ENCODE measurements at places on chromosomes 2 and 18.

GRCh38 chr2:157628477-157629415 is at the start of gene ACVR1C:
Gene ACVR1C (minus strand): TSS chr2:157628864. CDS start chr2:157628644, 220 bp downstream.
- peak; percentile 67 for DNase-seq

DNA sequence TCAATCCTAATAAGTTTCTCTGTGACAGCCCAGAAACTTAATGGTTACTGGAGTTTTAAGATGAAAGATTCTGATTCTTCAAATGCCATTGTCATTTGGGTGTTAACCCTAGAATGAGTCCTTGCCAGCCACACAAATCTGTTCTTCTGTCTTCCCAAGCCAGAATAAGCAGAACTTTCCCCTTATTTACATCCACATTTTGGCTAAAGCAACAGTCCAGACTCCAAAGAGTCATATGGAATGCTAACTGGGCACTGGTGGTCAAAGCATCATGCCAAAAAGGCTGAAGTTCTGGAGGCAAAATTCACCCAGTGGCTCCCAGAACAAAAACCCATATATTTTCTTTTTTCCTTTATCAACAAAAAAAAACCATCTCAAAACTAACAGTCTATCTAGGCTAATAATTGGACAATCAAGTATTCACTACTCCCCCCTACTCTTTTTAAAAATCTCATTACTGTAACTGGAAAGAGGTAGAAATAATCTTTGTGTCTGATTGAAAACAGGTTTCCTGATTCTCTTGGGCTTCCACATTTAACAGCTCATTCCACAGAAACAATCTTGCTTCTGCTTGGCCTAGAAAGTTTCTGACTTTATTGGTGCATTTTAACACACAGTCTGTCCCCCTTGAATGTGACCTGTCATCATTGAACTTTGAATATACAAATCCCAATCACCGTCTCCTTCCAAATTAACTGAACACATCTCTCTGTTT is 89.6 kb upstream of the SETBP1 start:
- no peak for DNase-seq

DNA sequence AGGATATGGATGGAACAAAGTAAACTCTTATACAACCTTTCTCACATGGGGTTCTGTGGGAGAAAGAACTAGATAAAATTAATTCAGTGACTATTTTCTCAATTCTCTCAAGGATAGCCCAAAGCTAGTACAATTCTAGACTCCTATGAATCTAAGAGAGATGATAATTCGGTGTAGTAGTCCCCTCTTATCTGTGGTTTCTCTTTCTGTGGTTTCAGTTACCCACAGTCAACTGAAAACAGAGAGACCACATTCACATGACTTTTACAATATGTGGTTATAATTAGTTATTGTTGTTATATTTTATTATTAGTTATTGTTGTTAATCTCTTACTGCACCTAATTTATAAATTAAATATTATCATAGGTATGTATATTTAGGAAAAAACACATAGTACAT is 53.5 kb upstream of the C2orf15 start:
- no peak for DNase-seq

DNA sequence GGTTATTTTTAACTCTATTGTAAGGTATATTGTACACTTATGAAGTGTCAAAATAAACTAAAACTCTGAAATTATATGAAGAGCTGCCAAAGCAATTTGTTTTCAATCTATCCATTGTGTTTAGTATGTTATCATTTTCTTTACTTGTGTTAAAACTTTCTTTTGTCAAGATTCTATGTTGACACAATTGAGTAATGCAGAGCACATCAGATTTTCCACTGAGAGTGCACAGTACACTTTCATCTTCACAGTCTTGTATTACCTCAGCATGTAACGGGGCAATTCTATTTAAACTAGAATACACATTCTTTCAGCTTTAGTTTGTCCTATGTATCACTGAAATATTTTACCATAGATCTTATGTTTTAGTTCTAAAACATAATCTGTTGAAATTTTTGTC is 304.4 kb upstream of the ZC3H15 start:
- no peak for DNase-seq

GRCh38 chr18:73409242-73409641 is 541.5 kb upstream of the NETO1 start:
- no peak for DNase-seq

DNA sequence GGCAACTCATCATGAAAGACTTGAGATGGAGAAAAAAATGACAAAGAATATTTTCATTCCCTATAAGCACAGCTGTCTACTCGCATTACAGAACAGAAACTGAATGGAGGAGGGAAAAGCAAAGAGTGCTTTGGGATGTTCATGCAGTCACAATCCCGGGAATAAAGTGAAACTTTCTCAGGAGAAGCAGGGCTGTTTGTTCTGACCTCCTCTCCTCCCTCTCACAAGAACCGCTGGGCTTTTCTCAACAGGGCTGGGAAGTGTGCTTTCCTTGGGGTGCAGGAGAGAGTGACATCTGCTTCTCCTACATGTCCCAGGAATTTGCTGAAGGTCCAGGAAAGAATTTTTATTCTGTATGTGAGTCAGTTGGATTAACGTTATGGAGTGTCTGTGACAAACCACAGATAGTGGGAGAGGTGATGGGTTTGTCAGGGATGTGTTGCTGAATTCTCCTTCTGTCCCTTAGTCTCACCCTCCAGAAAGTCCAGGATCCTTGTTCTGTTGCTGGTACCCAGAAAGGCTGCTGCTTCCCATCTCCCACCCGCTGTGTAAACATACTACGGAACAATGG is 125.6 kb downstream of the HRH4 start:
- DNase-seq, result no peak

DNA sequence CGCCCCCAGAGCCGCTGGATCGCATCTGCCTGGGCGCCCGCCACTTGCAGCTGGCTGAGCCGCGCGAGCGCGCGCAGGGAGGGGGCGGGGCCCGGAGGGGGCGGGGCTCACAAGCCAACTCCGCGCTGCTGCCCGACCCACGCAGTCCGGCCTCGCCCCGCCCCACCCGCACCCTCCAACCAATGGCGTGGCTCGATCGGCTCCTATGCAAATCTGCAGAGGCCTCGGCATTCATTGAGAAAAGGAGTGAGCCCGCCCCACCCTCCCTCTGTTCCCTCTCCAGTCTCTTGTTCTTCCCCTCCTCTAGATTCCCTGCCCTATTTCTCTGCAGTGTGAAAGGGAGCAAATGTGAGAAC is at the start of gene ALK:
Gene ALK (minus strand): TSS at position 27 of the 356 bp plus-strand sequence. CDS start 927 bp downstream, outside the sequence.
- peak; percentile 22 for DNase-seq

GRCh38 chr2:188130317-188130716 is 161.4 kb upstream of the GULP1 start:
- DNase-seq, result no peak

DNA sequence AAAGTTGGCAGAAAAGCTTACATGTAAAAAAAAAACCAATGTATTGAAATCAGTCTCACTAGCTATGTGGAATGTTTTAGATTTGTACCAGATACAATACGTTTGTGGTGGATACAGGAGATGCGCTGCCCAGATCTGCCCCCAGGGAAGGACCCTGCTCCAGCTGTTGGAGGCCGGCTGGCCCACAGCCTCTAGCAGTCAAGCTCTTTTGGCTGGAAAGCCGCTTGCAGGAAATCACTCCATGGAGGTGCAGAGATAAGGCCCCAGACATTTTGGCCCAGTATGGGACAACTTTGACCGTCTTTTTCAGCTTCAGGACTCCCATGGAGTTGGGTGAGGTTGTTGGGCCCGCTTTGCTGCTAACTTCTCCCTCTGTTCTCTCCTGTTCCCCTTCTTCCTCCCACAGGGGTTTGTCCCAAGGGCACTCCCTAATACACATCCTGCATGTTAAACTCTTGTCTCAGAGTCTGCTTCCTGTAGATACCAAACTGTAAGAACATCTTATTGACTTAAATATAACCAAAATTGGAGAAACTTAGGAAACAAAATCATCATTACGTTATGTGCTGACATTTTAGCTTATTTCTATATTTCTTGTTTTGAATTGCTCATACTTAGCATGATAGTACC is 1.7 kb upstream of the QPCT start:
- DNase-seq, result no peak
